ENCODE measurements at places on chromosomes 1 and 21.

DNA sequence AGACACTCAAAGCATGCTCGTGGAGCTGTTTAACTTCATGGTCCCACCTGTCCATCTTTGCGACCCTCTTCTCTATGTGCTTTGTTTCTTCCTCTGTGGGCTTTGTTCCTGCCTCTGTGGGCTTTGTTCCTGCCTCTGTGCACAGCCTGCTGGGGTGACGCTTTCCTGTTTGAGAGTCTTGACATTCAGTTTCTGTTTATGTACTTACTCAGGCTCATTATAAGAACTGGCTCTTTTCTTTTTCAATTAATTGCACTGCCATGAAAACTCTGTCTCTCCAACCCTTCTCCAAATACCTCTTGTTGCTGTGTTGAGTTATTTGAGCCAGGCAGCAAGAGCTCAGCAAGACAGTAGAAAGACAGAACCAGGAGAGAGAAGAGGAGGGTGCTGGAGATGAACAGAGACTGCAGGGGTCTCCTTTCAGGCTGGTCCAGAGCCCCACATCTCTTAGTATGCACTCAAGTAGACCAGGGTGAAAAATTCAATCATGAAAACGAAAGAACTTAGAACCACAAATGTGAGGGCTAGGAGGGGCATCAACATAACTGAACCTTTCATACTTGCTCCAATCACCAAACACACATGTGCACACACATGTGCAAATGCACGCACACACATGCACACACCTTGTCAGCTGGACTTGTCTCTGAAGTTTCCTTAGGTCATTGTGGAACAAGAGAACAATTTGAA, 88.3 kb upstream of the SGIP1 start:
- peak; percentile 27 for DNase-seq

- no peak for DNase-seq
These were observed 36.6 kb downstream of the LUZP1 start for GRCh38 chr1:23132033-23132432.

DNA sequence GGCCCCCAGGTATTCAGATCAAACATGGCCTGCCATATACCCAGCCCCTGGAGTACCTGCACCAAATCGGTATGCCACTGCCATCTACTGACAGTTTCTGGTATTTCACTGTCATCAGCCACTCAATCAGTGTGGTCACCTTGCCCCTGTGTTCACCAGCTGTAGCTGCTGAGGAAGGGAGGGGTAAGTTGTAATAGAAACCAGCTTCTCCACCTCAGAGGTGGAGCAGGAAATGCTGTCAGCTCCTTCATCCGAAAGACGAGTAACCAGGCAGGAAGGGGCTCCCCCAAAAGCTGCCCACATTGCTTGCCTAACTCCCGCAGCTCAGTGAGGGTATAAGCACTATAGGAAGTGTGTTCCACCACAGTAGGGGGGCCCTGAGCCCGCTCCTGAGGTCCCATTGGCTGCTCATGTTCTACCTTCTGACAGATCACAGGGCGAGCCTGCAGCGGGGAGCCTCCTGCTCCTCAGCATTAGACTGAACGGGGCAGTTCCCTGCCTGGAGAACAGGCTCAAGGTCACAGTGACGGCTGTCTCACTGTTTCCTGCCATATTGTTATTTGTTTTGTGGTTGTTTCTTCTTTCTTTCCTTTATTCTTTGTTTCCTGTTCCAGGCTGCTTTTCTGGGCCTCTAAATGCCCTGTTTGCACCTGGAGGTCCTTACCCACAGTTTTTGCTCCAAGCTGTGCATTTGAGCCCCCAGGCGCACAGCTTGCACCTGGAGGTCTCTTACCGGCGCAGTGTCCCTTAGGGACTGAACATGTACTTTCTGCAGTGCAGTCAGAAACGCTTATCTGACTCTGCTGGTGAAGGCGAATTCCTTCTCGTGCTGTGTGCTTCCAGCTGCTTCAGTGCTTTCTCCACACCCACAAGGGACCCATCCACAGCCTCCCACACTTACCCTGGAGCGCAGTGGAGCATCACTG, 1638.3 kb downstream of the MRPL39 start:
- DNase-seq, result peak; percentile 48

DNA sequence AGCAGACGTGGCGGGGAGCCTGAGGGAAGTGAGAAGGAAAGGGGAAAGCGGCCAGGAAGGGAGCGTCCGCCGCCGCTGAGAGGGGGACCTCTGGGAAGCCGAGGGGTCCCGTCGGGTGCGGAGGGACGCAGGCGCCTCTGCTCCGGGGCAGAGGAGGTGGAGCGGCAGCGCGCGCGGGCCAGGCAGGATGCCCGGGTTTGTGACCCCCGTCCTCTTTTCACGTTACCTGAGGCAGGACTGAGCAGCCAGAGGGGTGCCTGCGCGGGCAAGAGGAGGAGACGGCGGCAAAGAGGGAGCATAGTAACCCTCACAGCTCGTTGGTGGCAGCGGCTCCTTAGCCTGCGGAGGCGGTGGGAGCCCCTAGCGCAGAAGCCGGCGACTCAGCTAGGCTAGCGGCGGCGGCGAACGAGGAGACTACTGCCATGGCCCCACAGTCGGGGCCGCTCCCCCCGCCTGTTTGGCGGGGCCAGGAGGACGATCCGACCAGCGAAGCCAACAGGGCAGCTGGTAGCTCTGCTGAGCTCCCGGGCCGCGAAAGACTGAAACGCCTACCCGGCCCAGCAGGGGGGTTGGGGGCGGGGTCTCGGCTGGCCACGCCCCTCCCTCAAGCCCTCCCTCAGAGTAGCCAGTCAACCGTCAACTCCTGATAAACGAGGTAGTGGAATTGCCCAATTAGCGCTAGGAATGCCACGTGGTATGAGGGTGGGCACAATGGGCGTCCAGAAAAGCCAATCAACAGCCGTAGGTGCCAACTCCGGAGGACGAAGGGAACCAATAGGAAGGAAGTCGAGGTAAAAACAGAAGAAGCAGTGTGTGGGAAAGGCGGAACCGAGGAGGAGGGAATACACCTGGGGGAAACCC, at the start of gene TESK2:
Gene TESK2 (minus strand): TSS at position 538 of the 861 bp plus-strand sequence. CDS start 33,378 bp downstream, outside the sequence.
- DNase-seq, result peak; percentile 89

DNA sequence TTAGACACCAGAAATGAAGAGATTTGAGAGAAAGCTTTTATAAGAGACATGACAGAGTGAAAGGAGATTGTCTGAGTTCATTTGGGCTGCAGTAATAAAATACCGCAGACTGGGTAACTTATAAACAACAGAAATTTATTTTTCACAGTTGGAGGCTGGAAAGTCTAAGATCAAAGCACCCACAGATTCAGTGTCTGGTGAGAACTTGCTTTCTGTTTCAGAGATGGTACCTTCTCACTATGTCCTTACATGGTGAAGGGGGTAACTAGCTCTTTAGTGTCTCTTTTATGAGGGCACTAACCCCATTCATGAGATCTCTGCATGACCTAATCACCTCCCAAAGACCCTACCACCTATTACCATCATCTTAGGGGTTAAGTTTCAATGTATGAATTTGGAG, 30.9 kb upstream of the FCRL4 start:
- no peak for DNase-seq

GRCh38 chr1:54904476-54905048, 17.6 kb upstream of the DHCR24 start:
- DNase-seq, result no peak

- DNase-seq, result no peak
These were observed 19.1 kb upstream of the SPAG17 start for GRCh38 chr1:118204105-118204504.

DNA sequence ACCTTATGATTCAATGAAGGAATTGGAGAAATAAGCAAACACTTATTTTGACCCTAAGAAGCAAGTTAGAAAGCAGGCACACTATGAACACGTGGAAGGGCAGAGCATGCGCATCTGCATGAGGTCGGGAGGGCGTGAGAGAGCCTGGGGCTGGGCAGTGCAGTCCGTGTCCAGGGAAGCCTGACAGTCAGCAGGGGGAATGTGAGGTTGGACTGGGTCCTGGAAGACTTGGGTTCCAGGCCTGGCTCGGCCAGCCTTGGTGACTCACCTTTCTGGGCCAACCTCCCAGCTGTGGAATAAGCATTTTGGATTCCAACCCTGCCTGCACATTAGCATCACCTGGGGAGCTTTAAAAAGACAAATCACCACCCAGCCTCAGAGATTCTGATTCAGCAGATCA, 26.6 kb upstream of the LMX1A start:
- no peak for DNase-seq

DNA sequence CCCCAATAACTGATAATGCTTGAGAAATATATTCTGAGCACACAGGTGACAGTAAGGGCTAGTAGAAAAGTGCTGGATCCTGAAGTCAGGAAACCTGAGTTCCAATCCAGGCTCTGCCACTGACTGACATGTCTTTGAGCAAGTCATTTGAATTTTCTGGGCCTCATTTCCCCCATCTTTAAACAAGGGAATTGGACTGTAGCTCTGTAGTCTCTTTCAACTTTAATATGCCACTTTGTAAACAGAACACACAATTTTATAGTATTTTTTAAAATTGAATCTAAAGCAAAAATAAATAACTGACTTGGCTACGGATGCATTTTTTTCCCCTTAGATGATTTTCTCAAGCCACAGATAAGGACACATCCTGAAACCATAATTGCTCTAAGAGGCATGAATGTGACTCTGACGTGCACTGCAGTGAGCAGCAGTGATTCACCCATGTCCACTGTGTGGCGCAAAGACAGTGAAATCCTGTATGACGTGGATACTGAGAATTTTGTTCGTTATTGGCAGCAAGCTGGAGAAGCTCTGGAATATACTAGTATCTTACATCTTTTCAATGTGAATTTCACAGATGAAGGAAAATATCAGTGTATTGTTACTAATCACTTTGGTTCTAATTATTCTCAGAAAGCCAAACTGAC, 37.0 kb downstream of the LRIG2 start:
- no peak for DNase-seq

DNA sequence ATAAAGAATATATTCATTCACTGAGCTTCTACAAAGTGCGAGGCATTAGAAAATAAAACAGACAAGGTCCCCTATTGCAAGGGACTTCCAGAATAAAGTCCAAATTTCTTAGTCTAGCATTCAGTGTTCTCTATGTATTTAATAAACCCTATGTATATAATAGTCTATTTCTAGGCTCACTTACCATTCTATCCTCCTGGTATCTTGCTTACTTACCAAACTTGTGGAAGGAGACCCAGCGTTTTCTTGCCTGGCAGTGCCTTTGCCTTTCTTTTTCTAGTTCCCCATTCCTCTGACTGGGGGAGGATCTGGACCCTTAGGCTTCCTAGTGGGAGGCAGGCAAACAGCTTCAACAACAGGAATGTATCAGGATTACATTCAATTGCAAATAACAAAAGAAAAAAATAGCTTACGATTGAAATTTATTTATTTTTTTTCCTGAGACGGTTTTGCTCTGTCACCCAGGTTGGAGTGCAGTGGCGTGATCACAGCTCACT, 690 bp upstream of the RNF19B start:
- DNase-seq, result no peak

GRCh38 chr1:172003766-172004530, 162.7 kb downstream of the DNM3 start:
- no peak for DNase-seq

DNA sequence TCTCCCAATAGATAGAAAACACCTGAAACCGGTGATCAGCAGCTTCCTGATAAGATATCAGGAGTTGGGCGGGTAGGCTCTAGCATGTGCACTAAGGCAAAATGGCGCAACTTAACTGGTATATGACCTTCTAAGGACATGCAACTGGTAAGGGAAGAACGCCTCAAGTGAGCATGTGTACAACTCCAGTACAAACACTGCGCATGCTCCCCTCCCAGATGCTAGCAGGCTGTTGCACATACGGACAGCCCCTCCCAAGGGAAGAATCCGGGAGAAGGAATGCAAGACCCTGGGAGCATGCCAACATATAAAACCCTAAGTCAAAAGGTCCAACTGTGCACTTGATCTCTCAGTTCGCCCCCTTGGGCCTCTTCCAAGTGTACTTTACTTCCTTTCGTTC, 110.8 kb downstream of the TSEN15 start:
- DNase-seq, result no peak

GRCh38 chr21:30996728-30997127, 41.5 kb downstream of the KRTAP19-8 start:
- DNase-seq, result no peak

GRCh38 chr1:31523769-31524168, 52.5 kb upstream of the TINAGL1 start:
- DNase-seq, result no peak

GRCh38 chr1:207883104-207883651, 27.7 kb downstream of the CD34 start:
- no peak for DNase-seq

DNA sequence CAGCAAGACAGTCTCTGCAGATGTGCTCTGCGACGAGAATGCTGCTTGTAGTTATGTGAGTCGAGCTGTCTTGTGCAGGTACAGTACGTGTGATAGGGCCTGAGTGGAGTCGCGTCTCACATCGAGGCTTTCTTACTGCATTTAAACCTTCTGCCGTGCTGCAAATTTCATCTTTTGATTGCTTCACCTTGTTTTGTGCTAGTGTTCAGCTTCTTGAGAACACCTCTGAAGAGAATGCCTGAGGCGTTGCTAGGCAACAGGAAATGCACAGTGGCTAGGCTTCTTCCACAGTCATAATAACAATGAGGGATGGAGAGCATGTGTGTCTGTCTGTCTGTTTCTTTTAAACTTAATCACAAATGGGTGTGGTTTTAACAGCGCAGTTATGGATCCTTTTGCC, 52.9 kb downstream of the MRPS6 start:
- no peak for DNase-seq

- DNase-seq, result no peak
These were observed 112.5 kb downstream of the RRAGC start for GRCh38 chr1:38746941-38747600.

- DNase-seq, result no peak
These were observed 69.6 kb downstream of the OSBPL9 start for GRCh38 chr1:51686450-51686849.

DNA sequence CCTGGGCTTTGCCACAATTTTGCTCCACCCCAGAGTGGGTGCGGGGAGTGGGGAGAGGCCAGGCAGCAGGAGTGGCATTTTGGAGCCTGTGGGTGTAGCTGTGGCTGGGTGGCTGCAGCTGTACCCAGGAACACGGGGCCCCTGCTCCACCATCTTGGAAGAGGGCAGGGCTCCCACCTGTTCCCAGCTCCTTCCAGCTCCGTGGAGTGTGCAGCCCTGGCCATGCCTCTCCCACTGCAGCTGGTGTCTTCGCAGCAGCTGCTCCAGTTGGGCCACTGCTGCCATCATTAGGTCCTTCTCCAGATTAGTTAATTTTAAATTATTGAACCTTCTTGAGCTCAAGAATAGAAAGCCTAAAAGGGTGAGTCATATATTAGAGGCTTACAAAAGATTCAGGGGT, 17.6 kb downstream of the FAM20B start:
- DNase-seq, result no peak

DNA sequence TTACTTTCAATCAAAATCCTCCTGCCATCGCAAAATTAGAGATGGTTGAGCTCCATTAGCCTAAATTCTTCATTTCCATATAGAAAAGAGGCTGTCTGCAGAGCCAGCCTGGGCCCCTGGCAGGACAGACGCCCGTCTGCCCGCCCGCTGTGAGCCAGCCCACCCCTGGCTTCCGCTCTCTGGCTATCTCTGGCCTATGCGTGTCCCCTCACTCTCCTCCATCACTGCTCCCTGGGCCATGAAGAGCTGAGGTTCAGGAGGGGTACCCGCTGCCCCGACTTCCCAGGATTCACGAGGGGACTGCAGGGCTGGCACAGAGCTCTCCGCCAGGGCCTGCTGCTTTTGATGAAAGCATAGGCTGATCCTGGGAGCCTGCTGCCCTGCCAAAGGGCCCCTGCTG, 117.6 kb downstream of the CASZ1 start:
- no peak for DNase-seq
